ENCODE measurements at places on chromosomes 2 and 18.

DNA sequence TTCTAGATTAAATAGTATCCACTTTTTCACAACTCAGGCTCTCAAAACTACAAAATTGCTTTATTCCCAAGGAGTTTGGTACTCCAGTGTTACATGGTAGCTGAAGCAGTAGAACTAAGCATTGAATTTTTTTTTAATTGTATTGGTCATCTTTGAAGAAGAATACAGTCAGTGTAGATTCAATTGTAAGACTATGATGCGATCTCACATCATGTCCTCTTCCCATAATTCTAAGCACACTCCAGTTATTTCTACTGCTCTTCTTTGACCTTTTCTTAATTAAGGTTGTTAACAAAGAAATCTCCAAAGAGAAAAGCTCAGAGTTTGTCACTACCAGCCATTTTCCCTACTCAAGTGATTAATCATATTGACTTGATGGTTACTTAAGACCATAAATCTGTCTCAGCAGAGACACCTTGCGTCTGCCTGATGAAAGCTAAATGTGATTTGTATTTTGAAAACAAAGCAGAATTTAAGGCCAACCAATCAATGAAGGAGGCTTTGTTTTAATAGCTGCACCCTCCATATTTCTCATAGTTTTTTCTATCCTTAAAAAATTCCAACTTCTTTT is 130.2 kb downstream of the DTNA start:
- no peak for DNase-seq

- DNase-seq = no peak
These were observed 42.5 kb upstream of the PID1 start for GRCh38 chr2:229313591-229313990.

DNA sequence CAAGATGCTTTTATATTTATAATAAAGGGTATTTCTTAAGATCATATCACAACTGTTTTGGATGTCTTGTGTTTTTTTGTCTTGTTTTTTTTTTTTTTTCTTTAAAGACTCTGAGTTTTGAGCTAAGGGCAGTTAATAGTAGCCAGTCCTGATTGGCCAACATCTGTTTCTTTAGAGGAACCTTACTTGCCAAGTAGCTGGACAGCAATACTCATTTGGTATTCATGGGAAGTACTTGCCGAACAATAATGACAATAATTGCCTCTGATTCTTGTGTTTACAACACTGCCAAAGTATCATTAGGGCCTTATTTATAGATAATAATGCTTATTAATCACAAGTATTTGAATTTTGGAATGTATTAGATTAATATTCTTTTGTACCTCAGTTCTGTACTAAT is 17.1 kb upstream of the POU3F3 start:
- DNase-seq = no peak

- no peak for DNase-seq
These were observed 88.4 kb downstream of the PMAIP1 start for GRCh38 chr18:59988098-59988706.

DNA sequence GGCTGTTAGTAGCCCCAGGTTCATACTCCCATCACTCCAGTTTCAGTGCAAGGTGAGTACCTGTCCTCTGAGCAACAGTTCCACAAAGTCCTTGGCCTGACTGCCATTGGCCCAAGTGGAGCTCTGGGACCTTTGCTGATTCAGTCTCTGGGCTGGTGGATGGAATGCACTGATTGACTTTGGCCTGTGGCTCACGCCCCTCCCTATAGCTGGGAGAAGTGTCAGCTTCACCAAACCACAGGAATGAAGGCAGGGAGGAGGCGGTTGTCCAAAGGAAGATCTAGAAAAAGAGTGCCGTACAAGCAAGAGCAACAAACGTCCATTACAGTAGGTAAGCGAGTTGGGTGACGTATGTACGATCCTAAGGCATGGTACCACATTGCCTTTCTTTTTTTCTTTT is 34.0 kb downstream of the QPCT start:
- no peak for DNase-seq

GRCh38 chr18:681985-682384 is 24.5 kb downstream of the TYMS start:
- DNase-seq = no peak

- no peak for DNase-seq
These were observed 386.8 kb upstream of the NETO1 start for GRCh38 chr18:73254564-73254963.

GRCh38 chr2:162372818-162373217 is 28.9 kb downstream of the GCA start:
- no peak for DNase-seq

DNA sequence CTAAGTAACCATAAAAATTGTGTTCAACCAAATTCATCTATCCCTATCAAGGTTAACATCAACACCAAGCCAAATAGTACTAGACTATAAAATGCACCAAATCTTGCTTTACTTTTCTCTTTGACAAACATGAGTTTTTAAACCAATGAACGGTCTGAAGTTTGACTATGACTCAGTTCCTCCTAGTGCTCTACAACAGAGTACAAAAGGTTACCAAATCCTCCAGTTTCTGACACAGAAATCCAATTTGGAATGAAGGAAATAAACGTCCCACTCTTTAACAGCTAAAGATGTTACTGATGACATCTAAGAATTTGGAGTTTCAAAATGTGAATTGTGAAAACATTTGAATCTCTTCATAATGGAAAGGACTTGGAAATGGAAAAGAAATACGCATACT is 11.8 kb upstream of the ACVR1 start:
- DNase-seq = no peak

GRCh38 chr2:190167702-190168101 is 105.2 kb upstream of the MSTN start:
- DNase-seq = no peak

- DNase-seq = no peak
These were observed 358.7 kb upstream of the TFPI start for GRCh38 chr2:187912950-187913349.

- DNase-seq = no peak
These were observed 34.1 kb downstream of the NFATC1 start for GRCh38 chr18:79429785-79430281.

DNA sequence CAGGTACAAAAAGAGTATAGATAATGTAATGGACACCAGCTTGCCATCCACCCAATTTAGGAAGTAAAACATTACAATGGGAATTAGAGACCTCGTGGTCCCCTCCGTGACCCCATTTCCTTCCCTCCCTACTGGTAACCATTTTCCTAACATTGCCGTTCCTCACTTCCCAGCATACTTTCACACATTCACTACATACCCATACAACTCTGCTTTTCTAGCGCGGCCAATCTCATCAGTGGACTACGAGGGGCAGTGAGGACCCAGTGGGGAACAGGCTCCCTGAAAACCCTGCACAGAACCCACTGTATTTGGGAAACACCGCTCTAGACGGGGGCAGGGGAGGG is 1.1 kb downstream of the ENOSF1 start:
- DNase-seq = no peak

DNA sequence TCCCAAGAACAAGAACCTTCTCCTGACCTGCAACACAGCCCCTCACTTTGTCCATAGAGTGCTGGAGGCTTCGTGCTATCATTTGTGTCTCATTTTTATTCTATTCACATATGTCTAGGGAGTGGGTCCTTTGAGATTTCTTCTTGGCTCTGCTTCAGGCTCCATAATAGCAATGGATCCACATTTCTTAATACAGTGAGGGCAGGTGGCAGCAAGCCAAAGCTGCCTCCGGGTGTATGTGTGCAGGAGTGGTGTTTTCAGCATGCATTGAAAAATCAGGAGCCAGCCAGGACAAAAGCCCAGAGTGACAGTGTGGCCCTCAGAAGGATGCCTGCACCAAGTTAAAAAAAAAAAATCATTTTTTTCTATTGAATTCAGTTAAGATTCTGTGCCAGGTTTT is 115.1 kb upstream of the PELI1 start:
- no peak for DNase-seq

GRCh38 chr2:138003411-138003810 is 39.1 kb downstream of the HNMT start:
- DNase-seq = no peak

- no peak for DNase-seq
These were observed 43.9 kb upstream of the KCNF1 start for GRCh38 chr2:10867692-10868420.

DNA sequence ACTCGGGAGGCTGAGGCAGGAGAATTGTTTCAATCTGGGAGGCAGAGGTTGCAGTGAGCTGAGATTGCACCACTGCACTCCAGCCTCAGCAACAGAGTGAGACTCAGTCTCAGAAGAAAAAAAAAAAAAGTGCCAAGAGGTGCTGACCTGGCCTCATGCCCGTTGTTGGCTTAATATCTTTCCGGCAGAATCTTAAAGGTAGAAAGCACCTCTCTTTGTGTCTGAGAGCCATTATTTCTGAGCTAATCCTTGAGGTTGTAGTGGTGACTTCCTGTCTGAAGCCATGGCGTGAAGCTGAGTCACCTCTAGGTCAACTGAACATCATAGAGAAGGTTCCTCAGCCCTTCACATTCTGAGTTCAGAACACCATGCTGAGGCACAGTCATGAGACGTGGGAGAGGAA is 60.4 kb downstream of the WDSUB1 start:
- DNase-seq = no peak

- DNase-seq = no peak
These were observed 664.3 kb downstream of the CNTNAP5 start for GRCh38 chr2:124689348-124689747.

GRCh38 chr2:220915092-220915623 is 656.9 kb downstream of the EPHA4 start:
- DNase-seq = no peak

- DNase-seq = no peak
These were observed 70.9 kb downstream of the EHD3 start for GRCh38 chr2:31304816-31305215.

GRCh38 chr2:227846831-227847230 is 24.6 kb upstream of the DAW1 start:
- no peak for DNase-seq

GRCh38 chr2:45269149-45269793 is 260.0 kb upstream of the SIX2 start:
- DNase-seq = no peak

GRCh38 chr18:21040466-21040865 is 71.1 kb downstream of the ROCK1 start:
- no peak for DNase-seq

GRCh38 chr2:162221064-162221463 is 22.2 kb downstream of the FAP start:
- peak; percentile 37 for DNase-seq

GRCh38 chr18:57951999-57952774 is 91.8 kb upstream of the NEDD4L start:
- DNase-seq = no peak

DNA sequence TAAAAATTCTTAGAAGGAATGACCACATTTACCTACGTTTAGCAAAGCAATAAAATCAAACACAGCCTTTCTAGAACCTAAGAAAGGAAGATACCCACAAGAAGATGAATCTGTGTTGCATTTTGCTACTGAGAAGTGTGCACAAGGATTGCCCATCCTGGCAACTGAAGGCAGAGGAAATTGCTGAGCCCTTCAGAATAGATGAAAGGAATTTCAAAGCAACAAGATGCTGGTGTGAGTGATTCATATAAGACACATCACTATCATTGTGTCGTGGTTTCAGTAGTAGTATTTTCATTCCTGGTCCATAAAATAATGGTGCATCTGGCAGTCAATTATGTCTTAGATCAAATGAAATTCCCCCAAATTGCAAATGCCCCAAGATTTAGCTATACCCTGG is 48.4 kb upstream of the ANKRD44 start:
- DNase-seq = no peak

Data from activated CD4-positive, CD25-positive, alpha-beta regulatory T cell treated with anti-CD3 and anti-CD28 coated beads, Interleukin-2, amount 50 U/mL, for 16 hours (primary cell).